ENCODE measurements at places on chromosomes 16 and 17.

- DNase-seq = no peak
These were observed 18.8 kb downstream of the XPO6 start for GRCh38 chr16:28192806-28193529.

DNA sequence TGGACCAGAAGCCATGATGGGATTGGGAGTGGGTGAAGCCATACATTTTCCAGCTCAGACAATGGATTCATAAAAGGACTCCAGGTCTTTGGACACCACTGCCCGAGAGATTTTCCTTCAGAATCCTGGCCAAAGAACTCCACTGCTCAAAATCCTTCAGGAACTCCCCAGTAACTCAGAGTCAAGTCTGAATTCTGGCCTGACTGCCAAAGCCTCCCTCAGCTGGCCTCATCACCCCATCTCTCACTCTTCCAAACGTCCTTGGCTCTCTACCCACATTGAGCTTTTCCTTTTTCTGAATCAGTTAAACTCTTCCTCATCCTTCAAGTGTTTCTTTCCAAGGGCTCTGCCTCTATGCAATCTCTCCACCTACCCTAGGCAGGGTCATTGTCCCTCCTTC, 1.2 kb upstream of the SEPTIN1 start:
- no peak for DNase-seq

DNA sequence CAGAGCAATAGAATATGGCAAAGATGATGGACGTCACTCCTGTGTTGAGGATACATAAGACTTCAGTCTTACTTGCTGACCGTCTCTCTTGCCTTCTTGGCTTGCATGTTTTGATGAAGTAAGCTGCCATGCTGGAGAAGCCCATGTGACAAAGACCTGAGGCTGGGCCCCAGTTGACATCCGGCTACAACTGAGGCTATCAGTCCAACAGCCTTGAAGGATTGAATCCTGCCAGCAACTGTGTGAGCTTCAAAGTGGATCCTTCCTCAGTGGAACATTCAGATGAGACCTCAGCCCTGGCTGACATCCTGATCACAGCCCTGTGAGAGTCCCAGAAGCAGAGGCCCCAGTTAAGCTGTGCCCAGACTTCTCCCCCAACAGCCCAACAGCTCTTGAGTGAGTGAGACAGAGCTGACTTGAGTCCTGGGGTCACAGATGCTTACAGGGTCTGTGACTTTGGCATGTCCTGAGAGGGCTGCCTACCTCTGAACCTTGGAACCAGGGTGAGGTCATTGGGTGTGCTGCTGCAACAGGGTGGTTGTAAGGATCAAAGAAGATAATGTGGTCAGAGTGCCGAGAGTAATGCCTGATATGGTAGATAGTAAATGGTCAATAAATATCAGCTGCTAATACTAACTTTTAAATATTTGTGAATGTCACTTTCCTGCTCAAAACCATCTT, 2.4 kb upstream of the BRD7 start:
- DNase-seq = no peak

GRCh38 chr16:85557083-85557970, 55.8 kb upstream of the GSE1 start:
- no peak for DNase-seq

DNA sequence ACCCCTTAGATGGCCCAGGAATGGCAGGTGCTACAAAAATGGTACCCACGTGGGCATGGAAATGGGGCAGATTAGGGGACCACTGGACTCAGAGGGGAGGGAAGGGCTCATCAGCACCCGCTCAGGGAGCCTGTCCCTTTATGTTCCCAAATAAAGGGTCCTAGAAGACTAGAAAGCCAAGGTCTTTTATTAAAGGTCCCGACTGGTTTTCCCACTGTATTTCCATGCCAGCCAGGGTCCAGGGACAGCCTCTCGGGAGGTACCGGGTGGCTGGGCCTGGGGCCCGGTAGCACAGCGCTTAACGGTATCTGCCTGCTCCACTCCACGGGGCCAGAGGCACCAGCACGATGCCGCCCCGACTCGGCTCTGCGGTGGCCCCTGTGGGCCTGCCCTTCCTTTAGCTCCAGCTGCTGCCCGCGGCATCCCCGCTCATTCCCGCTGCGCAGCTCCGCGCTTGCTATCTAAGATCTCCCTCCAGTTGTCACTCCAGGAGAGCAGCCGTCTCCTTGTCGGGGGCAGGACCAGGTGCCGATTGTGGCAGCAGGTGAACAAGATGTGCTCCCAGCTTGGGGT, 1.4 kb downstream of the NT5C start:
- DNase-seq = no peak

DNA sequence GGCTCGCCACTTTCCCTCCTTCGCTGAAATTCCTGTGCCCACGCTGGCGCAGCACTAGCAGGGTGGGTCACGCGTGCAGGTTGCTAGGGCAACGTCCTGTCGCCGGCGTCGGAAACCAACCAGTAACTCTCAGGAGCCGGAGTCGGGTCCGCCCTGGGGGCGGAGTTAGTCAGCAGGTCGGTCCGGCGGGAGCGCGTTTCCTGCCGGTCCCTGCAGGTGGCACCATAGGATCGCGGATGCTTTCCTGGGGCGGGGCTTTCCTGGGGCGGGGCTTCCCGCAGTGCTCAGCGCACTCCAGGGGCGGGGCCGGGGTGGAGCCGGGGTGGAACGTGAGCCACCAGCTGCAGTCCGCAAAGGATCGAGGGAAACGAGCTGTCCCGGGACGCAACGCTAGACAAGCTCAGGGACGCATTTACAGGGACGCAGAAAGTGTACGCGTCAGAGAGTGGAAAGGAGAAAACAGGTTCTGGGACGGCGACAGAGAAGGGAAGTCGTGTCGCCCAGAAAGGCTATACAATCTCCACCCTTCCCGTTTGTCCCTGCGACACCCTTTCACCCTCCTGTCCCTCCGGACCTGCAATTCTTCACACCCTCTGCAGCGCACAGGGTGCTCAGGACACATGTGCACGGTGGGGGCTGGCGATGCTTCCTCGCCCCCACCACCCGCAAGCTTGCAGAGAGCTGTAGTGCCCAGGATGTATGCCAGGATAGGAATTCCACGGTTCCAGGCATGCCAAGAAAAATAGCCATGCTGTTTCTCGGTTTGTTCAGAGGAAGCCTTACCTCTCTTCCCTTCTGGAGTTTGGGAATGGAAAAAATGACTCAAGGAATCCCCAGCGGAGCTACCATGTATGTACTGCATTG, 12.3 kb downstream of the COPZ2 start:
- DNase-seq = peak; percentile 74

DNA sequence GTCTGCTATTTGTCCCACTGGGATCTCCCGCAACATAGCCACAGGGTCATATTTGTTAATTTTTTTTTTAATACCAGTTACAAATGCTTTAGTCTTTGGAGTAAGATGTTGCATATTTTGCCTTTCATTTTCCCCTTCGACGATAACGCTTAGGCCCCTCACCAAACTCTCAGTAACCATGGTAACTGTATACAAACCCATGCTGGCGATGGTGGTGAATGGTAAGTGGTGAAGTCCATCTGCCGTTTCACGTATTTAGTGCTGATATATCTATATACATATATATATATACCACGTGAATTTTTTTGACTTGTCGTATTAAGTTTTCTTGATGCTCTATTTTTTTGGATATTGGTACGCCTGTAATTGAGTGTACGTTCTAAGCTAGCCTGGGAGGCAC, 263.7 kb downstream of the RBFOX1 start:
- no peak for DNase-seq

DNA sequence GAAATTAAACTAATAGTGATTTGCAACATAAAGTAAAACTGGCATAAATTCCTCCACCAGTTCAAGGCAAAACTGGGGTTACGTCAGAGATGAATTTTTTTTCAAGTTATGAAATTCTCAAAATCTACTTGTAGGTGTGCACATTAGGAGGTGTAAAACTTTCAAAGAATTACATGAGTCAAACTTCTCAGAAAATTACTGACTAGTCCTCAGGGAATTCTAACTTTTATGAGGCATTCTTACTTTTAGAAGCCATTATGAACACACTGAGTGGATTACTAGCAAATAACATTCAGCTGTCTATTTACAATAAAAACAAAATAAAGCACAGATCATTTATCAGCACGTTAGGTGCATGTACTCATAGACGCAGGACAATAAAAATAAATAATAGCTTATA, 348.7 kb downstream of the CDH11 start:
- no peak for DNase-seq

DNA sequence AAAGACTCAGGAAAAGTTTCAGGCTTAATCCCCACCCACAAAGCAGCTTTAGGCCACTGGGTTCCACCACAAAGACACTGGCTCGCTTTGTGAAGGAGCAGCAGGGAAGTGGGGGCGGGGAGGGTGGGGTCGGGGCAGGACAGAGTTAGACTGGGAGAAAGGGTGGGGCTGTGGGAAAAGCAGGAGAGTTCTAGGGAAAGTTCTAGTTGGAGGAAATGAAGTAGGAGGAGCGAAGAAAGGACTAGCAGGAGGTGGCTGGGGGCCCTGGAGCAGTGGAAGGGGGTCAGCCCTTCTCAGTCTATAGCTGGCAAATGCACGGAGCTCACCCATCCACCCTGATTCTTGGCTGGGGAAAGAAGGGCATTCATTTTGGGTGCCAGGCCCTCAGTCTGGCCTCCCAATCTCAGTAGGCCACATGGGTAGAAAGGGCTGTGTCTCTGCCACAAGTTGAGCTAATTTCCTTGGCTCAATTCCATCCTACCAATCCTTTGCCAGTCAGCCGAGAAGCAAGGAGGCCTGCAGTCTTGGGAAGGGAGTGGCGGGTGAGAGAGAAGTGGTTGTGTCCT, 4.6 kb downstream of the INPP5K start:
- no peak for DNase-seq

DNA sequence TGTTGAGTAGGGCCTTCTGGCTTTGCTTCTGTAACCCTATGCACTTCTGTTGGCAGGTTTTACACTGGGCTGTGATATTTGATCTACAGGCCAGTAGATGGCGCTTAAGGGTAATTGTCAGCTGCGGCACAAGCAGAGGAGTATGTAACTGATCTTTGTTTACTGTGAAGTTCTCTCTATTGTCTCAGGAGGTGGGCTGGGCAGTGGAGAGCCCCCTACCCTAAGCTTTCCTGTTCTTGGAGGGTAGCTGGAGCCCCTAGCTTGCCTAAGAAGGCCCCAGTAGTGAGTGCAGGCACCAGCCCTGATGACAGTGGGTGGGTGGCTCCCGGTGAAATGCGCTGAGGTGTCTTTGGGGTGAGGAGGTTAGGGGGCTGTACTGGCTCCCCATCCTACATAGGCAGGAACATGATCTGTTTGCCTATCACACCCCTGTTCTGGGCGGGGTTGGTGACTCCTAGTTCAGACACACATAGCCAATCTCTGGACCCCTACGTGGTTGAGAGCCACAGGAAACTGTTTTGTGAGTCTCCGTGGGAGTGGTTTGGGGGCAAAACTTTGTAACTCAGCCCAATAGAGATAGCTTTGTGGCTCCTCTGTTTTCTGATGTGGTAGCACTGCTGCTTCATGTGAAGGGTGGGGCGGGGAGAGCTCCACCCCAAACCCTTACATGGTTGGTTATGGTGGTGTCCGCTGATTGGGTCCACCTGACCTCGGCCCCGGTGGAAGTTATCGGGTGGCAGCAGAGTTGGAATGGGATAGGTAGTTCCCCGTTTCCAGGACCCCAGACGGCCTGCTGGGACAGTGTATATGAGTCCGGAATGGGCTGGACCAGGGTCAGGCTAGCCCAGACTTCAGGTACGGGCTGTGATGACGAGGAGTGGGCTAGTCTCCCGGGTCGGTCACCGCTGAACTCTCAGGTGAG, 60.4 kb downstream of the SLFN11 start:
- DNase-seq = no peak

Measured in cortex of kidney (tissue), 1 donor.